ENCODE measurements at places on chromosomes 12 and 14. TPM values are rescaled to one million over a fixed set of nuclear protein-coding genes. Genes with fewer than 3 reads are reported as not detected.
A peak's percentile ranks its signal among the peaks of the same experiment; 100 is the strongest.

DNA sequence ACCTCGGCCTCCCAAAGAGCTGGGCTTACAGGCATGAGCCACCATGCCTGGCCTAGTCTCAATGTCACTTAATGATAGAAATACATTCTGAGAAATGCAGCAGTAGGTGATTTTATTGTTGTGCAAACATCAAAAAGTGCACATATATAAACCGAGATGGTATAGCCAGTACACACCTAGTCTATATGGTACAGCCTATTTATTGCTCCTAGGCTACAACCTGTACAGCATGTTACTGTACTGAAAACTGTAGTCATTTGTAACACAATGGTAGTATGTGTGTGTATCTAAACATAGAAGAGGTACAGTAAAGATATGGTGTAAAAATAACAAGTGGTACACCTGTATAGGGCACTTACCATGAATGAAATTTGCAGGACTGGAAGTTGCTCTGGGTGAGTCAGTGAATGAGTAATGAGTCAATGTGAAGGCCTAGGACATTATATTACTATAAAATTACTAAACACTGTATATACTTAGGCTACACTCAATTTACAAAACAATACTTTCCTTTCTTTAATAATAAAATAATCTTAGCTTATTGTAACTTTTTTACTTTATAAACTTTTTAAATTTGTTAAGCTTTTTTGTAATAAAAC, 166.7 kb upstream of the SYT1 start:
- H3K27me3 ChIP-seq = no peaks in the 10 kb centered on the region
- H3K4me3 ChIP-seq = no peak overlapping the region
- H3K36me3 ChIP-seq = no peaks in the 10 kb centered on the region
- H3K27ac ChIP-seq = no peak overlapping the region
- no peaks in the 10 kb centered on the region for H3K4me1 ChIP-seq

DNA sequence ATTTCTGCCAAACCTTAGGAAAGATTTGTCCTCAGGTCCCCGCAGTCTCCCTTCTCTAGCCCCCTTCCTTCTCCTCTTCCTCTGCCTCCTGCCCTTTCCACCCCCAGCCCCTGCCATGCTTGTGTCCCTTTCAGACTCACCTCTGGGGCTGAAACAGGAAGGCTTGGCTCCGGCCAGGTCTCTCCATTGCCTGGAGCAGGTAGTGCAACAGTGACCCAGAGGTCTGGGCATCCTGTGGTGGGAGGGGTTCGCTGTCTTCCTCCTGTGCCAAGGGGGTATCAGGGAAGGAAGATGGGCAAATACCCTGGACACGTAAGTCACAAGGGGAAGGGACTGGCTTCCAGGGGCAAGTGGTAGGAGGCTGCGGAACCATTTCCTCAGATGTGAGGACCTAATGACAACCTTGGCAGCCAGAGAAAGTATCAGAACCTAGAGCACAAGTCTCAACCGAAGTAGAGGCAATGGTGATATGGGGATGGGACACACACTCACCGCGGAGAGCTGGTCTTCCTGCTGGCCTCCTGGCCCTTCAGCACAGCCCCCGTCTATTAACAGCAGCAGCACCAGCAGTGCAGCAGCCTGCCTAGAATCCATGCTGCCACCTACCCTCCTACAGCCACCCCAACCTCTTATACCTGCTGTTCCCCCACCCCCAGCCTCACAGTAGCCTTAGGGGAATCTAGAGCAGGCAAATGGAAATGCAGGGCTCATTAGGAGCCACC, at the start of gene NPFF:
Gene NPFF (minus strand): TSS at position 604 of the 722 bp plus-strand sequence. CDS start 10 bp downstream, at position 594.
- no peak for DNase-seq
- peaks cover 16% of the 10 kb centered on the region for H3K4me1 ChIP-seq
- no peaks in the 10 kb centered on the region for H3K27me3 ChIP-seq
- H3K36me3 ChIP-seq = peaks cover 4% of the 10 kb centered on the region
- H3K4me3 ChIP-seq = no peak within 1 kb of the TSS

DNA sequence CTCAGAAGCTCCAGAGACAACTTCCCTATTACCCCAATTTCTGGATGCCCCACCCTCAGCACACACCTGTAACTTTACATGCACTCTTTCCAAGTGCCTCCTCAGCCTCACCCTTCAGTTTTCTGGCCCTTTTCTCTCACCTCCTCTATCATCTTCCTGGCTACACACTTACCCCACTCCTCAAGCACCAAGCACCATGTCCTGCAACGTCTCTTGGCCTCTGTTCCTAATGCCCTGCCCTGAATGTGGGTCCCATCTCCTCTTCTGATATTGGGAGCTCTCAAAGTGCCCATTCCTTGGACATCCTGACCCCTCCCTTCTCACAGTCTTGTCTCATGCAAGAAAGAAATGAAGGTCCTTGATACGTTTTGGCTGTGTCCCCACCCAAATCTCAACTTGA, 1.2 kb downstream of the KRT72 start:
- H3K27ac ChIP-seq = no peak overlapping the region
- H3K27me3 ChIP-seq = no peaks in the 10 kb centered on the region
- H3K36me3 ChIP-seq = no peaks in the 10 kb centered on the region
- H3K4me1 ChIP-seq = peaks cover 34% of the 10 kb centered on the region
- no peak for DNase-seq

Gene NPFF
- total RNA-seq = not detected

- peaks cover 20% of the 10 kb centered on the region for H3K27me3 ChIP-seq
- no peaks in the 10 kb centered on the region for H3K36me3 ChIP-seq
- H3K4me3 ChIP-seq = no peak overlapping the region
- H3K4me1 ChIP-seq = peaks cover 5% of the 10 kb centered on the region
- H3K27ac ChIP-seq = no peak overlapping the region
Observed at GRCh38 chr12:53750812-53751335, 905 bp downstream of the CISTR start.

Gene PTGDR
- total RNA-seq = not detected

GRCh38 chr14:52032204-52032801, 36.6 kb downstream of the NID2 start:
- H3K36me3 ChIP-seq = no peaks in the 10 kb centered on the region
- DNase-seq = no peak
- H3K4me1 ChIP-seq = peaks cover 5% of the 10 kb centered on the region
- peaks cover 16% of the 10 kb centered on the region for H3K27me3 ChIP-seq

Gene ALDH1L2
- 7.1 TPM for total RNA-seq

Gene KRT71
- not detected for total RNA-seq

Gene SERPINA10
- total RNA-seq = not detected

Gene PPM1H
- total RNA-seq = 0.02 TPM

DNA sequence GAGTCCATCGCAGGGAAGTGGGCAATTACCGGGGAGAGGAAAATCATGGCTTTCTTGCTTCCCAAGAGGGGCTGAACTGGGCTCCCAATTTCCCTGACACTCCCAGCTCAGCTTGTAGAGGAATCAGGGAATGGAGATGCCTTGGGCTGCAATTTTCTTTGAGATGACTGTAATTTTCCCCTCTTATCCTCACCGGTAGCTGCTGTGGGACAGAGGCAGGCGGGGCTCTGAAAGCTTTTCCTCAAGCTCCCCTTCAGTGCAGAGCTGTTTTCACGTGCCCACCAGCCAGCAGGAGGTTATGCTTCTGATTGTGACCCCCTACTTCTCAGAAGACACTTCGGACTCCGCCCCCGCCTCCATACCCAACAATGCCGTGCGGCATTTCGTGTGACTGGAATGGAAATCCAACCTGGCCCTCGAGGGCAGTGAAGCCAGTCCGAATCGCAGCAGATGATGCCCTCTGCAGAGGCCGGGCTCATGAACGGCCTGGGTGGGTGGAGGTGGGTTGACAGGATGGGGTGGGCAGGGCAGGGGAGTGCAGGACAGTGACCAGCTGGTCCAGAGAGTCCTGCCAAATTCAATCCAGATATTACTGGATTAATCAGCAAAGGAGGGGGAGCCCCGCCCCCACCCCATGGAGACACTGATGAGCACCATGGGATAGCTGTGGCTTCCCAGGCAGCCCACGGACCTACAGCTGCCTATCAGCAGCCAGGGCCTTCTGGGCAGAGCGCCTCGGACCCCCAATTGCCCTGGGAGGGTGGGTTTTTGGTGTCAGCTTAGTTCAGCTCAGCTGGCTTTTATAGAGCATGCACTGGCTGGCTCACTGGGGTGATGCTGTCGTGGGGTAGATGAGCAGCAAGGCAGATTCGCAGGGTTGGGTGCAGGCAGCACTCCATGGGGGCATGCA, 37.6 kb downstream of the RTL1 start:
- H3K27me3 ChIP-seq = peaks cover 2% of the 10 kb centered on the region
- no peak overlapping the region for H3K27ac ChIP-seq
- no peak overlapping the region for H3K4me3 ChIP-seq

Gene INSM2
- total RNA-seq = not detected

DNA sequence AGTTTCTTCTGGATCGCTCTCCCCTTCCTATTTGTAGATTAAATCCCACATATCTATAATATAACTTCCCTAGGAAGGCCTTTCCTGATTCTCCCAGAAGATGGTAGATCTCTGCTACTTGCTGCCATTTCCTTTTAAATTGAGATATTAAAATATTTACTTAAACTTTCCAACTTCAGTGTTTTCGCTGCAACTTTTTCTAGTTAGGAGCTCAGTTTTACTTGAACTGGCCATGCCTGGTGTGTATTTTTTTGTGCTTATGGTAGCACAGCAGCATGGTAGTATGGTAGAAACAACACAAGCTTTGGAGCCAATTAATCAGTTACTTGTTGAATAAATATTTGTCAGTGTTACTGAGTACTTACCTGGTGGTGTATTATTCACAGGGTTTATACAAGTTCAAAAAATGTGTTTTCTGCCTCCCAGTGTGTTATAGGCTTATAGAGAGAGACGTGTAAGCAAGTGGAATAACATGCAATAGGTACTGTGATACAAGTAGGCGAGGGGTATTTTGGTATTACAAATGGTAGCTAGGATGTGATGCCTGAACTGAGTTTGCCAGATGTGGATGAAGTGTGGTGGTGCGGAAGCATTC, 2.9 kb downstream of the POLR3B start:
- H3K27ac ChIP-seq = no peak overlapping the region
- peaks cover 7% of the 10 kb centered on the region for H3K36me3 ChIP-seq
- H3K27me3 ChIP-seq = no peaks in the 10 kb centered on the region
- peaks cover 14% of the 10 kb centered on the region for H3K4me1 ChIP-seq
- DNase-seq = no peak

Gene LRCOL1
- not detected for total RNA-seq

DNA sequence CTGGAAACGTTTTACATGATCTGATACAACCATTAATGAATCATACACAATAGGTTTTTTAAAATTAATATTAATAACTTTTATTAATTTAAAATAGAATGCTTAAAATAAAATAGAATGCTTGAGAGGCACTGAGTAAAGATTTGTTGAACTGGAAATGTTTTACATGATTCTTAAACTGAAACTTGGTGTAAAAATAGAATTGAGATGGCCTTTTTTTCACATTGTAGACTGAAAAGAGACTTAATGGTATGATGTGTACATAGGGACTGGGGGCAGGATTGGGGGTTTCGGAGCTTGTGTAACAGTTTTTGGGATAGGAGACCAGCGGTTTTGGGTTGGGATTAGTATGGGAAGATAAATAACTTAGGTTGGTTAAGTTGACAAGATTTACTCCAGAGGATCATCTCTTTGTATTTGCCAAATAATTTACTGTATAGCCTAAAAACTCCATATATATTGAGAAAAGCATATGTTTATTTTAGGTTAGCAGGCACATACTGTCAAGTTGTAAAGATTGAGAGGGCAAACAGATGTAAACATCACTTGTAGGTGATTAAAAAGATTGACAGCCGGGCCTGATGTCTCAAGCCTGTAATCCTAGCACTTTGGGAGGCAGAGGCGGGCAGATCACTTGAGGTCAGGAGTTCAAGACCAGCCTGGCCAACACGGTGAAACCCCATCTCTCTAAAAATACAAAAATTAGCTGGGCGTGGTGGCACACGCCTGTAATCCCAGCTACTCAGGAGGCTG, 2.0 kb upstream of the ZNF410 start:
- peak overlapping the region; percentile 80 for H3K4me3 ChIP-seq
- no peak for DNase-seq
- peaks cover 34% of the 10 kb centered on the region for H3K4me1 ChIP-seq
- peaks cover 24% of the 10 kb centered on the region for H3K36me3 ChIP-seq
- peak overlapping the region; percentile 99 for H3K27ac ChIP-seq

GRCh38 chr14:93086441-93087055, 29.2 kb downstream of the ITPK1 start:
- H3K27ac ChIP-seq = peak overlapping the region; percentile 31
- DNase-seq = no peak
- peaks cover 21% of the 10 kb centered on the region for H3K4me1 ChIP-seq
- peaks cover 2% of the 10 kb centered on the region for H3K36me3 ChIP-seq

GRCh38 chr12:95663525-95663924, 112.2 kb upstream of the USP44 start:
- H3K27ac ChIP-seq = no peak overlapping the region
- no peak overlapping the region for H3K4me3 ChIP-seq
- peaks cover 9% of the 10 kb centered on the region for H3K27me3 ChIP-seq
- DNase-seq = no peak

GRCh38 chr14:41718477-41719166, 111.9 kb downstream of the LRFN5 start:
- no peaks in the 10 kb centered on the region for H3K36me3 ChIP-seq
- no peak overlapping the region for H3K4me3 ChIP-seq
- H3K27me3 ChIP-seq = no peaks in the 10 kb centered on the region

Gene STYK1
- total RNA-seq = not detected

DNA sequence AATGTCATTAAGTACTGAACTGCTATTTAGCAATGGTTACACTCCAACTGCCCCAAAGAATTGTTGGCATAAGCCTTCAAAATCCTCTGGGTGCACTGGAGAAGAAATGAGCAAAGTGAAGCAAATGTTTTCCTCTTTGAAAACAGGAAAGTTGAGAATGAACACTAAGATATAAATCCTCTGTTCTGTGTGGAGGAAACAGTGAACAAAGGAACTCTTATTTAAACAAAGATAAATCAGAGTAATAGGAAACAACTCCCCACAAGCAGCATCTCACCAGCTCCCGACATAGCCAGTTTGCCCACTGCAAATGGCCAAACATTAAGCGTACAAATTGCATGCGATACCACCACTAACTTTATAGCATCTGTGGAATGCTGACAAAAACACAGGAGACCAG, 54.0 kb downstream of the BCAT1 start:
- H3K4me3 ChIP-seq = no peak overlapping the region
- no peak for DNase-seq
- peaks cover 11% of the 10 kb centered on the region for H3K36me3 ChIP-seq
- H3K27ac ChIP-seq = no peak overlapping the region
- peaks cover 13% of the 10 kb centered on the region for H3K4me1 ChIP-seq

DNA sequence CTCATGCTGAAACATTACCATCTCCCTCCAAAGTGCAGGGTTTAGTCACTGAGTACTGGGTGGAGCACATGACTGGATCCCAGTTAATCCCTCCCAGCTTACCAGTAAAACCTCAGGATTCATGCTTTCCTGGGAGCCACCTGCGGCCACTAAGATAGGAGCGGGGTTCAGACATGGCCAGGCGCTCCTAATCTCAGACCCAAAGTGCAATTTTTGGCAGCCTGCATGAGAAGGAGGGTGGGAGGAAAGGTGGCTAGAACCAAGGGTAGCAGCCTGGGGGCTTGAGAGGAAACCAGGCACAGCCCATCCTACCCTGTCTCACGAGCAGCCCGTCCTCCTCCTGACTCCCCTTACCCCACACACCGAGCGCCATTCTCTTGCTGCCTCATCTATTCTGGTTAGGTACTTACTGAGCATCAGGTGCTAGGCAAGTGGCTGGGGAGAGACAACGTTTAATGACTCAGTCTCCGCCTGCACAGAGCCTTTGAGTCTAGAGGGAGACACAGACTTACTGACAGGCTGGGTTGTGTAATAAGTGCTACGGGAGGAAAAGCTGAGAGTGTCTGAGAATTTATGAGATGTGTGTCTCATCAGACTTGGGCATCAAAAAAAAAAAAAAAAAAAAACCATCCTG, 9.9 kb downstream of the GPRC5A start:
- peaks cover 10% of the 10 kb centered on the region for H3K27me3 ChIP-seq
- DNase-seq = peak; percentile 68
- H3K36me3 ChIP-seq = no peaks in the 10 kb centered on the region
- peaks cover 35% of the 10 kb centered on the region for H3K4me1 ChIP-seq
- H3K4me3 ChIP-seq = no peak overlapping the region

Gene PAX9
- total RNA-seq = not detected
